MV-4-11 (cell line): ENCODE measurements at places on chromosomes 2 and 18.

- DNase-seq, result no peak
Measured at GRCh38 chr2:149612122-149612521, 24.5 kb upstream of the MMADHC start.

DNA sequence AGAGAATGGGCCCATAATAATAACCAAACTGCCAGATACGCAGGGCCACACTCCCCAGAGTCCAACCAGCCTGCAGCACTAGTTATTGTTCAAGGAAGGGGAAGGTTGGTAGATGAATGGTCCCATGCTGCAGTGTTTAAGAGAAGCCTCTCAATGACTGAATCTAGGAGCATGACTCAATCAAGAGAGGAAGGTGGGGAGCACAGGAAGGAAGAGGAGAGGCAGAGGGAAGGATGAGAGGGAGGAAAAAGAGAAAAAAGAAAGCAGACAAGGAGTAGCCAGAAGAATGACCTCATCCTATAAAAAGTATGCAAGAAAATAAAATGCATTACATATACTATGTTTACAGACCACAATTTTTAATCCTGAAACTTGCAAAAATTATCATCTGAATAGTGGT, 174.5 kb downstream of the TCF4 start:
- no peak for DNase-seq

DNA sequence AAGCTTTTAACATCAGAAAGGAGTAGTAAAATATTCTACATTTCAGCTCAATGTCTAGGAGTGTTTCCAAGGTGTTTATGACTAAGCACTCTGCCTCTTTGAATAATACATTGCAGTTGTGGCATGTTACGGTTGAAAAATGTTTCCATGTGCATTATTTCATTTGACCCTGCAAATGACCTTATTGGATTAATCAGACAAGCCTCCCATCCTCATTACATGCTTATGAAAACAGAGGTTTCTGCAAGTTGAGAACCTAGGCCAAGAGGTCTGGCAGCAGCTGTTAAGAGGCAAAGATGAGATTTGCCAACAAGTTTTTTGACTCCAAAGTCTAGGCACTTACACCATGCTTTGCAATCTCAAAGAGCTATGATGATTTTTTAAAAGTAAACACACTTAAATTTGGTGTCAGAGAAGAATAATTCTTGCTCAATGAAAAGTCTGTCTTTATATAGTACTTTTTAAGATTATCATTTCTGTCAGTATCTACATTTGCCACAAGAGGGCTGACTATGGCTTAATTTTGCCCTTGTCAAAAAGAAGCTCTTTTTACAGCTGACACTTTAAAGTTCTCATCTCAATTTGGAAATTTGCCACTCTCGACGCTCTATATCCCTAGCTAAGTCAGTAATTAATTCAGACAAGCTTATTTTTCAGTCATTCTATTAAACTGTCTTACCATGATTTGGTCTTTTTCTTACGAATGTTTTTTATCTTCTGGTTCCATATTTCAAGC, 260.6 kb downstream of the PAX3 start:
- no peak for DNase-seq

DNA sequence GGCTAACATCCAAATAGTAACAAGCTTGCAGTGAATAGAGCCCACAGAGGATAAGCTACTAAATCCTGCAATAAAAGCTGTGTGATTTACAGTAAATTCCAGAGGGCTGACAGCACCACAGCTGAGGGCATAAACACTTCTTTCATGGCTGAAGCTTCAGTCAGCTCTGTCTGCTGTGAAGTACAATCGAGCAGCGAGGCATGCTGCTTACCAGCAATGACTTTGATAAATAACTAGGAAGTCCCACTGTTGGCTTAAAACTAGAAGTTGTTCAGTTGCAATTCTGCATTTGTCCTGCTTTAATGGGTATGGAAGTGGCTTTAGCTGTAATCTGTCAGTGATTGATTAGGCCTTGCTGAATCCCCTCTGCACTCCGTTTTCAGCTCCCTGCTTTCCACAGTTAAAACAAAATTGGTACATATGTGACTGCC, 65.2 kb upstream of the FIGN start:
- DNase-seq, result no peak

- peak; percentile 8 for DNase-seq
Measured at GRCh38 chr2:45242161-45242741, 233.0 kb upstream of the SIX2 start.

DNA sequence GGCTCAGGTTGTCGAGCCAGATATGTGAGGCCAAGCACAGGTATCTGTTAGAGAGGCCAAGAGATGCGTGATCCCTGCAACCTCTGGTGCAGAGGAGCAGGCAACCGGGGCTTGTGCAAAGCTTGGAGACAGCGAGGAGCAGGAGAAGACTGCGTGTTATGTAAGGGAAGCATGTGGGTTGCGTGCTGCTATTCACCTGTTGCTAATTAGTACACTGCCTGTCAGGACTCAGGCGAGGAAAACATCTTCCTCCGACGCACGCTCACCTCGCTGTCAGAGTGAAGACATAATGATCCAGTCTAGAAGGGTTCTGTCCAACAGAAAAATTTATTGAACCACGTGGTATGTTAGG, 102.5 kb downstream of the HNRNPLL start:
- no peak for DNase-seq

DNA sequence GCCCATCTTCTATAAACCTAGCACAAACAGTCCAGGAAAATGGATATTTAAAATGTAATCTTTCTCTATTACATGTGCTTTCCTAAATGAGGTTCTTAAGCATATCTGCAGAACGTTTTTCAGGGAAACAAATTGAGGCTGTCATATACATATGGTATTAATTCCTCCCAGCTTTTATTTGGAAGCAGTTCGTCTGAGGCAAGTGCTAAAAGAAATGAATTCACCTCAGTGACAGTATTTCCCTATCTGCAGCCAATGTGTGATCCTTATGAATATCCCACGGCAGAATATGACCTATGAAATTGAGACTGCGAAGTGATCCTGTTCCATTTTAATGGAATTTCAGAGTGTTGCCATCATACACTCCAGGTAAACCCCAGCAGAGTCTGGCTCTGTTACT, 7.1 kb downstream of the MYOM1 start:
- DNase-seq, result no peak

GRCh38 chr2:154698721-154699574, 453 bp downstream of the KCNJ3 start:
- no peak for DNase-seq

DNA sequence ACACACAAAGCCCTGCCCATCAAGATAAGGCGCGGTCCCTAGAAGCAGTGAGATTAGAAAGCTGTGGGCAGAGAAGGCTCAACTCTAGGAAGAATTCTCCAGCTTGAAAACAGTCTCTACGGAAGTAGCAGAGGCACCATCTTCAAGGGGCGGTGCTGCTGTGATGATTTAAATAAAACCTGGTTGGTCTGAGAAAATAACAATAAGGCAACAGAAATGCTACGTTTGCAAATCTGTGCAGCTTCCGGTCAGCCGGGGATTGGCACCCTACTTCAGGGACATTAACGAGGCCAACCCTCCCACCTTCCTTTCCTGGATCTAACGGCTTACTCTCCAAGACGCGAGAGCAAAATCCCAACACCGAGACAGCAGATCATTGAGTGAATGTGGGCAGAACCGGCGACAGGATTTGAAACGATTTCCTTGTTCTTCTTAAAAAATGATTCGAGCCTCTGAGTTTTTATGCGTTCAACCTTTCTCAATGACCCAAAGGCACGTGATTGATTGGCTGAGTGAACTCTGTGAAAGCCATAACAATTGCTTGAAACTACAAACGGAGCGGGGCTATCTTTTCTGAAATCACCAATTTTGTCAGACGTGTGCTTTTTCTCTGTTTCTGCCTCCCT, 93.7 kb upstream of the ZNF516 start:
- peak; percentile 46 for DNase-seq

DNA sequence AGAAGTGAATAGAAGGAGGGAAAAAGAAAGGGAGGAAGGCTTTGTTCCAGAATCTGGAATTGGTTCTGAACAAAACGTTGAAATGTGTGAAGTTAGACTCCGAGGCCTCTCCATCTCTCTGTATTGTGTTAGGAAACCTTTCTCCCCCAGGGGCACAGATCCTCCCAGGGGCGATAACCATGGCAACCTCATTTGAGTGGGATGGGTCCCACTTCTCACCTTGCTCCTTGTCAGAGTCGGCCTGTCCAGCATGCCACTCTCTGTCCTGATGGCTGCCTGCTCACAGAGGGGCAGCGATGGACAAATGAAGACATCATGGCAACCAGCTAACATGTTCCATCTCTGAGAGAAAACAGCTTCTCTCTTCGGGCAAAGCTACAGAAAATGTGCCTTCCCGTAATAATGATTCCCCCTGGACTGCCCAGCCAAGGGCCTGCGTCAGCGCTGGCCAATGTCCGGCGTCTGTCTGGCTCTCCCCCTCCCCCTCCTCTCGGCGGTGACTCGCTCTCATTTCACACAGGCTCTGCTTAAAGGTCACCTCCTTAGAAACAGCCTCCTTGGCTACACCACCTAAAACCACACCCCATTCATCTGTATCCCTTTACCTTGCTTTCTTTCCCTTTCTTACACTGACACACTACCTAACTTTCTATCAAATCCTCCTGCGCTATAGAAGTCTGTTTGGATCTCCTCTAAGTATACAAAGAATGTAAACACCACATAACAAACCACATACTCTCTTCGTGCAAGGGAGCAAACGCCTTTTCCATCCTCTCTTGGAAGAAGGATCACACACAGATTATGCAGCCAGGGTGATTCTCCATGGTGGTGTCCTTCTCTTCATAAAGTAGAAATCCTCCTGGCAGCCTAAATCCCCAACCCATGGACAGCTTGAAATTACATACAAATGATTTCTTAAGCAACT, 32.1 kb upstream of the TTC39C start:
- no peak for DNase-seq

DNA sequence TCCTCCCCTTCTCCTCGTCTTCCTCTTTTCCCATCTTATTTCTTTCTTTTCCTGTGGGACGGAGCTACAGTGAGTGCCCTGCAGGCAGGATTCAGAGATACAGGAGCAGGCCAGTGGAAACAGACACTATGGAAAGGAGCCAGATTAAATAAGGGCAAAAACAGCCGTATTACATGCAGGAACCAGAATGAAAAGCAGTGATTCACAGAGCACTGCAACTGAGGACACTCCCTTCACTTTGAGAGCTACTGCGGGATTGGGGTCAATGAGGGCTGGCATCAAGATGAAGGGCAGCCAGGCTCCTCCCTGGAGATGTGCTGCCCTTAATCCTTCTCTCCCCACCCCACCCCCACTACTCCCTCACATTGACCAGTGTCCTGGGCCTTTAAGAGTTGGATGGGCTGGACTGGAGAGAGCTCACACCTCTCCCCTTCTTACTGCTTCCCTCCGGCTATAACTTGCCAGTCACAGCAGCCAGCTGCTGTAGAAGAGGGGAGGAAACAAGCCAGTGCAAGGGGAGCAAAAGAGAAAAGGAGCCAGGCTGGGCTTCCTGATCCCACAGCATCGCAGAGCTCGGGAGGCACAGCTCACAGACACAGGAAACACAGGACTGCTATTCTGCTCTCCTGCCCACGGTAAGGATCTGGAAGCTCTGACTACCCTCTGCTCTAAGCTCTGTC, at the start of gene PLCD4:
Gene PLCD4 (plus strand): TSS at position 464 of the 680 bp plus-strand sequence. CDS start 7,841 bp downstream, outside the sequence.
- DNase-seq, result no peak

- DNase-seq, result no peak
Measured at GRCh38 chr2:8307606-8308180, 374.2 kb upstream of the ID2 start.

- no peak for DNase-seq
Measured at GRCh38 chr2:187991389-187991788, 300.3 kb upstream of the GULP1 start.

GRCh38 chr18:53843113-53843760, 381.2 kb downstream of the MBD2 start:
- DNase-seq, result no peak
